SJCRH30 (cell line): ENCODE measurements at places on chromosomes 7 and 10. TPM values are rescaled to one million over a fixed set of nuclear protein-coding genes. Genes with fewer than 3 reads are reported as not detected.

CALHM3 gene
- not detected in 2 replicates for total RNA-seq

MRC1 gene
- 0.03 TPM in 1 of 2 replicates, not detected in the other for total RNA-seq

FOXP2 gene
- 52.5 and 52.7 TPM in 2 replicates for total RNA-seq

CNPY1 gene
- not detected in 2 replicates for total RNA-seq

ZNF804B gene
- total RNA-seq = 0.04 and 0.05 TPM in 2 replicates

LAMTOR4 gene
- 65.4 and 84.6 TPM in 2 replicates for total RNA-seq

TMEM213 gene
- total RNA-seq = not detected in 2 replicates

VENTX gene
- total RNA-seq = 0.10 and 0.26 TPM in 2 replicates

GARIN1A gene
- 0.16 and 0.20 TPM in 2 replicates for total RNA-seq

RBP3 gene
- total RNA-seq = not detected in 2 replicates

TLX1 gene
- not detected in 2 replicates for total RNA-seq

SEMA3A gene
- 16.8 and 19.4 TPM in 2 replicates for total RNA-seq

MGAM2 gene
- total RNA-seq = 0.89 and 1.1 TPM in 2 replicates

GRCh38 chr7:106277976-106278375 is 6.8 kb downstream of the NAMPT start:
- H3K4me3 ChIP-seq = no peak overlapping the region
- DNase-seq = no peak
- H3K27me3 ChIP-seq = no peaks in the 10 kb centered on the region
- H3K36me3 ChIP-seq = peaks cover 18% of the 10 kb centered on the region

DNA sequence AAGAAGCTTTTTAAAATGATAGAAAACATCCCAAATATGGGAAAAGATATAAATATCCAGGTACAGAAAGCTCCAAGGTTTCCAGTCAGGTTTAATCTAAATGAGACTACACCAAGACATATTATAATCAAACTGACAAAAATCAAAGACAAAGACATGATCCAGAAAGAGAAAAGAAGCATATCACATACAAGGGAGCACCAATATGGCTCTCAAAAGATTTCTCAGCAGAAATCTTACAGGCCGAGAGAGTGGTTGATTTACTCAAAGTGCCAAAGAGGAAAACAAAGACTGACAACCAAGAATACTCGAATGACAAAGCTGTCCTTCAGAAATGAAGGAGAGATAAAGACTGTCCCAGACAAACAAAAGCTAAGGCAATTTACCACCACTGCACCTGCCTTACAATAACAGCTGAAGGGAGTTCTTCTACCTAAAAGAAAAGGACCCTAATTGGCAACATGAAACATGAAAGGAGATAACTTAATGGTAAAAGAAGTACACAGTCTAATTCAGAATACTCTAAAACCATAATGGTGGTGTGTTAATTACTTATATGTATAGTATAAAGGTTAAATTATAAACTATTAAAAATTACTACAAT is 25.4 kb downstream of the OR2A14 start:
- H3K4me3 ChIP-seq = no peak overlapping the region
- DNase-seq = no peak
- H3K27ac ChIP-seq = no peak overlapping the region

- H3K4me3 ChIP-seq = peak overlapping the region; percentile 88
- DNase-seq = peak; percentile 74
- H3K27ac ChIP-seq = peak overlapping the region; percentile 7; the same call in 1 of the 2 replicates
- no peaks in the 10 kb centered on the region for H3K36me3 ChIP-seq
- peaks cover 6% of the 10 kb centered on the region for H3K4me1 ChIP-seq
Observed at GRCh38 chr7:30135301-30136116, 723 bp downstream of the MTURN start.

GRCh38 chr10:29658984-29659965 is 24.5 kb upstream of the SVIL start:
- peak; percentile 96 for DNase-seq
- H3K27ac ChIP-seq = peak overlapping the region; percentile 89
- H3K4me3 ChIP-seq = no peak overlapping the region
- H3K4me1 ChIP-seq = peaks cover 35% of the 10 kb centered on the region
- H3K36me3 ChIP-seq = no peaks in the 10 kb centered on the region
- no peaks in the 10 kb centered on the region for H3K27me3 ChIP-seq

- H3K27ac ChIP-seq = no peak overlapping the region
- no peak for DNase-seq
- no peaks in the 10 kb centered on the region for H3K36me3 ChIP-seq
- H3K4me3 ChIP-seq = no peak overlapping the region
- H3K4me1 ChIP-seq = peaks cover 14% of the 10 kb centered on the region
Observed at GRCh38 chr10:61832866-61833481, 68.5 kb upstream of the ARID5B start.

- no peaks in the 10 kb centered on the region for H3K36me3 ChIP-seq
- no peaks in the 10 kb centered on the region for H3K27me3 ChIP-seq
- no peak overlapping the region for H3K27ac ChIP-seq
Observed at GRCh38 chr10:29403208-29403607, 114.3 kb downstream of the LYZL1 start.

DNA sequence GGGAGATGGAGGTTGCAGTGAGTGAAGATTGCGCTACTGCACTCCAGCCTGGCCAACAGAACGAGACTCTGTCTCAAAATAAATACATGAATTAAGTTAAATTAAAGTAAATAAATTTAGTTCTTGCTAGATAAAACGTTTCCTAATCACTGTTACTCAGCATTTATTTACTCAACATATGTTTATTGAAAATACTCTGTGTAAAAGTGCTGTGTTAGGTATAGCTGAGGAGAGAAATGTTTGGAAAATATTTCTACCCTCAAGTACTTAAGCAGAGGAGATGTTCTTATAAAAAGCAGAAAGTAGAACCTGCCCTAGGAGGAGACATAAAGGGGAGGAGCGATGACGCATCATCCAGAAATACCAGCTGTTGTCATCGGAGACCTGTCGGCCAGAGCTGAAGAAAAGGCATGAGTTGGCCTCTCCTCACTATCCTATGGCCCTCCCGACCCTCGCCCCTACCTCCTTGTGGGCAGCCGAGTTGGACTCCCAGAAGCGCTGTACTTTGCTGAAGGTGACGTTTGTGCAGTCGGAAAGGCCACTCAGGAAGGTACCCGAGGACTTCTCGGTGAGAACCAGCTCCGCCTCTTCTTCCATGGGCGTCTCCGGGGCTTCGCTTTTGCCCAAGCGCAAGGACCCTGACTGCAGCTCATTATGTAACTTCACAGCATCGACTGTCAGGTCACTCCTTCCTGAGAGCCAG is 1.1 kb downstream of the RRP12 start:
- no peaks in the 10 kb centered on the region for H3K27me3 ChIP-seq
- H3K27ac ChIP-seq = peak overlapping the region; percentile 49
- 0 out of 2 replicates have a peak, but pooled peaks cover 2% of the 10 kb centered on the region for H3K4me1 ChIP-seq
- DNase-seq = peak; percentile 81

DNA sequence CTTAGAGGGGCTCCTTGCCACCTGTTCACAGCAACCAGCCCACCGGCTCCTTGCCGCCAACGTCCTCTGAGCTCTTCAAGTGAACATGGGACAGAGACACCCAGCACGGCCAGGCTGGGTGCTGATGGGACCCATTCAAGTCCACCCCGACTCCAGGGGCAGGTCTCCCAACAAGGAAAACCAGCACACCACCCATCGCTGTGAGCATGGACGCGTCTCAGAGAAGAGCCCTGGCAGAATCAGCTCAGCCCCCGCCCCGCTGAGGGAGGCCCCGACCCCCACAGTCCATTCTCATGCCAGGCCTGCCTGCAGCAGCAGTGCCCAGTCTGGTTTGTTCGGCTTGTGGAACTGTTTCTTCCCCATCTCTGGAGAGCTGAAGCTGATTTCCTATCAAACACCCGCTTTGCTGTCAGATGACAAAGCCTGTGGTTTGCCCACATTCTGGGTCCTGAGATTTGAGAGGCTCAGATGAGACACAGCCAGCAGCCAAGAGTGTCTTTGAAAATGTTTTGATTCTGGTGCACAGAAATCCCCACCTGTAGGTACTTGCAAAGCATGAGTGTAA is 216.6 kb downstream of the ZMYND11 start:
- DNase-seq = no peak
- no peaks in the 10 kb centered on the region for H3K36me3 ChIP-seq
- H3K4me1 ChIP-seq = peaks cover 5% of the 10 kb centered on the region; the same call in 1 of the 2 replicates

GRCh38 chr10:16856092-16856491 is 38.9 kb upstream of the RSU1 start:
- no peak overlapping the region for H3K27ac ChIP-seq
- no peak for DNase-seq
- no peaks in the 10 kb centered on the region for H3K36me3 ChIP-seq
- H3K27me3 ChIP-seq = no peaks in the 10 kb centered on the region

DNA sequence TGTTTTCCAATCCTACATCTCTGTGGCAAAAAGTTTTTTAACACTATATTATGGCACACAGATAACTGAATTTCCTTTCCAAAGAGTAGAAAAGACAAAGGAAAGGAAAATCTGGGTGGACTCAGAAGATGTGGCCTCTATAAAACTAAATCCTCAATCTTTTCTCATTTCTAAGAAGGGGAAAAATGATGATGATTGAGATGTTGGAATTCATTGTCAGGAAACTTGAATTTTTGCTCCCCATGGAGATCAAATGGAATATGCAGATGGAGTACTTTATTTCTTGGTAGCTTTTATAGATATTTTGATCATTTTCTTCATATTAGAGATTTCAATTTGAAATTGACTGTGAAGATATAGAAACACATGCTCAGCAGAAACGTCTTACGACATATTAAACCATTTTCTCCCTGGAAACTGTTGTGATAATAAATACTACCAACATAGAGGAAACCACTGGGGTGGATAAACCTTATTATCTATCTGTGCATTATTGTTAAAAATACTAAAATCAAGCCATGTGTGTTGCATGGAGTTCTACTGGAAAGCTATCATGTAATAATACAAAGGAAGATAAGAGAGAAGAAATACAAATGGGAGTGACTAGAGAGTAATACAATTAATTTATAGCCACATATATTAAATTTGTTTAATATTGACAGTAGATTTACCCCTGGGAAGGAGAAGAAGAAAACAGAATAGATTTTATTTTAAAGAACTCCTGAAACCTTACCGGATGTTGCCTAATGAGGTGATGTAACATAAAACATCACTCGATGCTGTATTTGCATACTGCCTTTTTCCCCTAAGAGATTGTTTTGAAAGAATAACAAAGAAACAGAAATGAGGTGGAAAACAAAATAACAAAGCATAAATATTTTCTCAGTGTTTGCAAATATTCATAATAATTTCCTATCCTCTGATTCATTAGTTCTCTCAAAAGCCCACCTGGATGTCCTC is 931.2 kb upstream of the C7orf33 start:
- H3K4me1 ChIP-seq = no peaks in the 10 kb centered on the region
- H3K36me3 ChIP-seq = no peaks in the 10 kb centered on the region
- no peak overlapping the region for H3K4me3 ChIP-seq
- H3K27ac ChIP-seq = no peak overlapping the region

- H3K4me1 ChIP-seq = peaks cover 4% of the 10 kb centered on the region; the same call in 1 of the 2 replicates
- H3K27ac ChIP-seq = no peak overlapping the region
- H3K27me3 ChIP-seq = no peaks in the 10 kb centered on the region
- no peak for DNase-seq
Observed at GRCh38 chr7:121557034-121557892, 161.2 kb upstream of the FAM3C start.

DNA sequence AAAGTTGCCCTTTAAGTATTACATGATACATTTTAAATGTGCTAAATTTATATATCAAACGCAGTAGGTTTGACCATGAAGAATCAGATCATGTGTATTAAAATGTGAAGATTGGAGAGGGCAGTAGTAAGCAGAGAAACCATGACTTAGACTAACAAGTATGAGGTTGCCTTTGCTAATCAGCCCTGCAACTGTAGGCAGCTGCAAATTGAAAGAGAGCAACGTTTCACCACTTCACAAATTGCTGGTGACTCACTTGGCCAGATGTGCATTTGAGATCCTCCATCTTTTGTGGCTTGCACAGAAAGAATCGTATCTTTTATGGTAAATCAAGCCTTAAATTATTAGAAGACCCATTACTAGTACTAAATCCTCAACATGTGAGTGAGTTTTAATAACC is 10.1 kb upstream of the SEMA3A start:
- H3K4me1 ChIP-seq = peaks cover 15% of the 10 kb centered on the region
- H3K27me3 ChIP-seq = no peaks in the 10 kb centered on the region
- DNase-seq = peak; percentile 34
- no peak overlapping the region for H3K27ac ChIP-seq

GRCh38 chr10:15640536-15641085 is 79.1 kb downstream of the ITGA8 start:
- H3K4me1 ChIP-seq = no peaks in the 10 kb centered on the region
- H3K27ac ChIP-seq = no peak overlapping the region
- no peaks in the 10 kb centered on the region for H3K27me3 ChIP-seq
- no peak overlapping the region for H3K4me3 ChIP-seq

- no peaks in the 10 kb centered on the region; the same call in 1 of the 2 replicates for H3K4me1 ChIP-seq
- H3K27me3 ChIP-seq = no peaks in the 10 kb centered on the region
- no peak overlapping the region for H3K27ac ChIP-seq
Observed at GRCh38 chr7:135620980-135621850, 41.1 kb upstream of the STMP1 start.

- H3K27me3 ChIP-seq = no peaks in the 10 kb centered on the region
- DNase-seq = no peak
- peaks cover 4% of the 10 kb centered on the region for H3K4me1 ChIP-seq
- no peak overlapping the region for H3K27ac ChIP-seq
- no peaks in the 10 kb centered on the region; the same call in 1 of the 2 replicates for H3K36me3 ChIP-seq
- peak overlapping the region; percentile 81 for H3K4me3 ChIP-seq
Observed at GRCh38 chr7:96320442-96320841, 1.5 kb downstream of the SLC25A13 start.

GRCh38 chr7:67631476-67631875 is 634.8 kb downstream of the TYW1 start:
- no peaks in the 10 kb centered on the region for H3K36me3 ChIP-seq
- DNase-seq = no peak
- H3K4me3 ChIP-seq = no peak overlapping the region
